ENCODE measurements at places on chromosomes 16 and 17. TPM values are rescaled to one million over a fixed set of nuclear protein-coding genes. Genes with fewer than 3 reads are reported as not detected.

DNA sequence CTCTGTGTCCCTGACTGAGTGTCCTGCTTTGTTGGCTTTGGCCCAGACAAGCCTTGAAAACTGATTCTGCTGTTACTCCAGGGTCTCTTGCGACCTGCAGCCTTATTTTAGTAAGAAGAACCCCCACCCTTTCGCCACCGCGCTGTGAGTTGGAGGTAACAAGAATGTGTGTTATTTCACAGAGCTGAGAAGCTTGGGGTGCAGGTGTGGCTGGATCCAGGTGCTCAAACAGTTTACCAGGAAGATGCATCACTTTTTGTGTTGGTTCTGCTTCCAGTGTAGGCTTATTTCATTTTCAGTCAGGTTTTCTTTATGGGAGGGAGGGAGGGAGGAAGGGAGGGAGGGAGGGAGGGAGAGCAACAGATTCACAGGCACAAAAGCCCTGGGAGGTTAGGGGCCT, 243.5 kb downstream of the SNX29 start:
- no peak for DNase-seq

- DNase-seq = no peak
Observed at GRCh38 chr16:7321661-7322060, 11.0 kb upstream of the RBFOX1 start.

DNA sequence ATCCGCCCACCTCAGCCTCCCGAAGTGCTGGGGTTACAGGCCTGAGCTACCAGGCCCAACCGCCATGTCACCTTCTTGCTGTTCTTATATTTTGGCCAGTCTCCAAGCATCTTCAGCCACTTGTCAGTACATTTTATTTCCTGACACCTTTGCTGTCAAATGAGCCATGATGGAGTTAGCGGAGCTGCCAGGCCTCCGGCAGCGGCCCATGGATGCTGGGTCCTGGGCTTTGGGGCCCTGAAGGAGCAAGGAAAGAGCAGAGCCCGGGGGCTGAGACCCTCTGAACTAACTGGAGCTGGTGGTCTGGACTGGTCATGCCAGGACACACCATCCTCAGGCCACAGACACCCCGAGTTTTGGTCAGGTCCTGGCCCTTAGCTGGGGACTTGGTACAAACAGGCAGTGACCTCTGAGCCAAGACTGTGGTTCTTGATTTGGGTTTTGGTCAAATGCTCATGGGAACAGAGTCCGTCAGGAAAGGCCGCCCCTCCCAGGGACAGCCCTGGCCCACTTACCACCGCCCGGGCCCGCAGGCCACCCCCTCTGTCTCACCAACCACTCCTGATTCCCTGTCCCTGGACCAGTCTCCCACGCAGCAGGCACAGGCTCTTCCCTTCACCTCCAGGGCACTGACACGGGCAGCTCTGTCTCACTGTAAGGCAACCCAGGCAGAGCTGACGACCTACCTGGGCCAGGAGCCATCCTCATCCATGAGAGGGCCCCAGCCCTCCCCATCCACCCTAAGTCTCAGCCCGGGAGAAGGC, 42.0 kb downstream of the TNFRSF13B start:
- DNase-seq = no peak

- peak; percentile 71 for DNase-seq
Observed at GRCh38 chr17:9575381-9576101, at the start of gene STX8. Gene STX8 (minus strand): TSS chr17:9575820. CDS start chr17:9575808, 12 bp downstream.

Gene ZNF18
- total RNA-seq = 4.4 TPM

Gene EVPL
- not detected for total RNA-seq

Gene SLC52A1
- not detected for total RNA-seq

Gene CBX2
- total RNA-seq = 24.5 TPM

Gene KLHL10
- total RNA-seq = not detected

Gene CDK5R1
- total RNA-seq = 2.5 TPM

Measured in H4 (cell line).